ENCODE measurements at places on chromosomes 3 and 15. TPM values are rescaled to one million over a fixed set of nuclear protein-coding genes. Genes with fewer than 3 reads are reported as not detected.

DNA sequence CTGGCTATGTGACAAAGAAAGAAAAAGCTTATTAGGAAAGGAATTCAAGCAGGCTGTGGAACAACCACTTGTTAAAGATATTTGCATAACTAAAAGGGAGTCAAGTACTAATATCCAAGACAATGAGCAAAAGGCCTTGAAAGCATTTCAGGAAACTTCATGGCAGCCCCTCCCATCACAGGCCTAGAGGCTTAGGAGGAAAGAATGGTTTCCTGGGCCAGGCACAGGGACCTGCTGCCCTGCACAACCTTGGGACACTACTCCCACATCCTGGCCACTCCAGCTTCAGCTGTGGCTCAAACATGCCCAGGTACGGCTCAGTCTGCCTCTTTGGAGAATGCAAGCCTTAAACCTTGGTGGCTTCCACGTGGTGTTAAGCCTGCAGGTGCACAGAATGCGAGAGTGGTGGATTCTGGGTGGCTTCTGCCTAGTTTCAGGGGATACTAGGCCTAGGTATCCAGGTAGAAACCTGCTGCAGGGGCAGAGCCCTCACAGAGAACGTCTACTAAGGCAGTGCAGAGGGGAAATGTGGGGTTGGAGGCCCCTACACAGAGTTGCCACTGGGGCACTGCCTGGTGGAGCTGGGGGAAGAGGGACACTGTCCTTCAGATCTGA lies 121.6 kb downstream of the OPA1 start:
- no peak overlapping the region for H3K27ac ChIP-seq
- H3K36me3 ChIP-seq = peaks cover 10% of the 10 kb centered on the region

GOLGA8H gene
- total RNA-seq = 0.54 TPM

DNA sequence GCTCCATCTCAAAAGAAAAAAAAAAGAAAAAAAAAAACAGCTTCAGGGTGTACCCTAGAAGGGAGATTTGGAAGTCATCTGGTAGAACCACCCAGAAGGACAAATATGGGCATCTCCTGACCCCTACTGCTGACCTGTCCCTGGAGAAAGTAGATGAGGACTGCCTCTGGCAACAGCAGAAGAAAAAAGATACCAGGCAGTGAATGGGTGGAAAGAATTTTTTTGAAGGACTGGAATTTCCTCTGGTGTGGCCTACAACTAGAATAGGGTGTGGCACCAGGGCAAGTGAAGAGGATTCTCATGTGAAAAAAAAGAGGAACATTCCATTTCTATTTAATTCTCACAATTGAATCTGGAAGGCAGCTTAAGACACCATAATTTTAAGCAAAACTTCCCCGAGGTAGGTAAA lies 3.1 kb downstream of the ANXA2 start:
- no peak overlapping the region for H3K4me3 ChIP-seq
- no peak overlapping the region for H3K27ac ChIP-seq
- peaks cover 30% of the 10 kb centered on the region for H3K36me3 ChIP-seq
- DNase-seq = no peak
- H3K27me3 ChIP-seq = peaks cover 3% of the 10 kb centered on the region

- DNase-seq = no peak
- H3K36me3 ChIP-seq = peaks cover 26% of the 10 kb centered on the region
- H3K27me3 ChIP-seq = no peaks in the 10 kb centered on the region
- peaks cover 30% of the 10 kb centered on the region for H3K4me1 ChIP-seq
- peak overlapping the region; percentile 96 for H3K27ac ChIP-seq
- peak overlapping the region; percentile 89 for H3K4me3 ChIP-seq
Measured at GRCh38 chr15:72474466-72474911, 359 bp downstream of the ARIH1 start.

PPCDC gene
- total RNA-seq = 16.7 TPM

DNA sequence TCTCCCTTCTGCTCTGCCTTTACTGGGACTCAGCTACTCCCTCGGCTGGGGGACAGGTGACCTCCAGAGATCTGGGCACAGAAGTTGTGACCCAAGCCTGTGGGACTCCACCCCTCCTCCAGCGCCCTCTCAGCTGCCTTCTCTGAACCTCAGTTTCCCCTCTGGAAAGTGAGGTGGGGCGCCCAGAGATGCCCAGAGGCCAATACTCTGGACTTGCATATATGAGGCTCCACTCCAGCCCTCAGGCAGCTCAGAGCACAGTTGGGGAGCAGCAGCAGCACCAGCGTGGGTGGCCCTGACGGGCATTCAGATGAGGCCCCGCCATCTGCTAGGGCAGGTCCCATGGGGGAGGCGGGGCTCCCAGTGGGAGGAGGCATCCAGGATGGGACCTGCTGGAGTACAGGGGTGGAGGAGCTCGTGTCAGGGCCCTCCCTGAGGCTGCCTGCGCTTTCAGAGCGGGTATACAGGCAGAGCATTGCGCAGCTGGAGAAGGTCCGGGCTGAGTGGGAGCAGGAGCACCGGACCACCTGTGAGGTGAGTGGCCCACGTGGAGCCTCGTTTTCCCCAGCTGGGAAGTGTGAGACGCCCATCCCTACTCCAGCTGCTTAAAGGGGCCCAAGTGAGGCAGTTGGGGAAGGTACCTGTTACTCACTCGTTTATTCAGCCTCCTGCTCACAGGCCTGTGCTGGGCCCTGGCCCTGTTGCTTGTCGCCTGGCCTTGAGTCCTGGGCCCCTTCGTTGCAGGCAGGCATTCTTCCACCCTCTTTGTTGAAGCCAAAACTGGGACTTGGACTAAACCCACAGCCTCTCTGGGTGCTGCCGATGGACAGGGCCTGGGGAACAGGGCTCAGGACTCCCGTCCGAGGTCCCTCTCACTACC lies 35.4 kb downstream of the PSTPIP1 start:
- H3K36me3 ChIP-seq = peaks cover 30% of the 10 kb centered on the region
- no peaks in the 10 kb centered on the region for H3K27me3 ChIP-seq
- peak overlapping the region; percentile 70 for H3K27ac ChIP-seq
- DNase-seq = peak; percentile 34

INSYN1 gene
- not detected for total RNA-seq

DNA sequence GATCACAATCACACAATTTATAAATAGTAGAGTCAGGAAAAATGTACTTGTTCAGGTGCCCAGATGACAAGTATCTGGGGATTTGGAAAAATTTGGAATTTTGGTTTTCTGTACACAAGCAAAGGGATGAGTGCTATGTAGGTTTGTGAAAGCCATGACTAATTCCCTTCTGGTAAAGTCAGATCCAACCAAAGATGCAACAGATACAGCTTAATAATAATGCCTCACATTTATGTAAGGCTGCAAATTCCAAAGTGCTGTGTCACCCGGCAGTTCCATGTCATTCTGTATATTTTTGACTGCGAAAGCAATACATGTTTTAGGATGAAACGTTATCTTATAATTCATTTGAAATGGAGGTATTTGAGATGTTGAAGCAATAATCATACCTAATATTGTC lies 102.7 kb upstream of the AGBL1 start:
- no peak for DNase-seq
- no peak overlapping the region for H3K27ac ChIP-seq
- no peaks in the 10 kb centered on the region for H3K36me3 ChIP-seq

All from activated naive CD8-positive, alpha-beta T cell treated with anti-CD3 and anti-CD28 coated beads, Interleukin-2, amount 10 ng/mL, durations not matched to agents 7 days and 5 days (primary cell).